Renal cortical epithelial cell (primary cell): ENCODE measurements at places on chromosomes 5 and 9. TPM values are rescaled to one million over a fixed set of nuclear protein-coding genes. Genes with fewer than 3 reads are reported as not detected.

Gene KIF20A
- 1.3 and 17.9 TPM in 2 replicates for total RNA-seq

Gene ST8SIA4
- 0.17 and 3.9 TPM in 2 replicates for total RNA-seq

DNA sequence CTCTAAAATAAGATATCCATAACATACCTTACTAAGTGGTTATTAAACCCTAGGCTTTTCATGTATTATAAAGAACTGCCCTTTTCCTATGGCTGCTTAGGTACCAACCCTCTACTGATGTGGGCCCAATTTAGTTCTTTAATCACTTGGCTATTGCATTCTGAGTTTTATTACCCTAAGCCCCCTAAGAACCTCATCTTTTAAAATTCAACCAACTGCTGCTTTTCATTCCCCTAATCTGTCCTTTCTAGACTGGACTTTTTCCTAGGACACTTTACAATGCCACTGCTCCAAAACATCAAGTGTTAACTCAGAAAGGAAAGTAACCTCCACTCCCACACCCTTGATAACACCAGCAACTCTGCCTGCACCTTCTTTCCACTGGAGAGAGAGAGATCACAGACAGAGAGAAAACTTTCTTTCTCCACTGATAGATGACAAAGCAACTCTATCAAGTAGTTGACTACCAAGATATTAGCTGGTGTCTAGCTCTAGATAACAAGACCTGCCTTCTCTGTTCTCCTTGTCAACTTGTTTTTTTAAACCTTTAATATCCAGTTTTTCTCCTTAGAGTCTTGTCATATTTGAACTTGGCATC is 27.3 kb downstream of the ELL2 start:
- DNase-seq: no peak

- no peak for DNase-seq
Measured at GRCh38 chr5:128613766-128614165, 75.7 kb upstream of the FBN2 start.

GRCh38 chr5:141338538-141339306 is at the start of gene PCDHGA2:
Gene PCDHGA2, plus strand, starts transcription at chr5:141338760.
- peak; percentile 37 for DNase-seq

Gene BARX1
- total RNA-seq: 0.17 TPM in 1 of 2 replicates, not detected in the other

DNA sequence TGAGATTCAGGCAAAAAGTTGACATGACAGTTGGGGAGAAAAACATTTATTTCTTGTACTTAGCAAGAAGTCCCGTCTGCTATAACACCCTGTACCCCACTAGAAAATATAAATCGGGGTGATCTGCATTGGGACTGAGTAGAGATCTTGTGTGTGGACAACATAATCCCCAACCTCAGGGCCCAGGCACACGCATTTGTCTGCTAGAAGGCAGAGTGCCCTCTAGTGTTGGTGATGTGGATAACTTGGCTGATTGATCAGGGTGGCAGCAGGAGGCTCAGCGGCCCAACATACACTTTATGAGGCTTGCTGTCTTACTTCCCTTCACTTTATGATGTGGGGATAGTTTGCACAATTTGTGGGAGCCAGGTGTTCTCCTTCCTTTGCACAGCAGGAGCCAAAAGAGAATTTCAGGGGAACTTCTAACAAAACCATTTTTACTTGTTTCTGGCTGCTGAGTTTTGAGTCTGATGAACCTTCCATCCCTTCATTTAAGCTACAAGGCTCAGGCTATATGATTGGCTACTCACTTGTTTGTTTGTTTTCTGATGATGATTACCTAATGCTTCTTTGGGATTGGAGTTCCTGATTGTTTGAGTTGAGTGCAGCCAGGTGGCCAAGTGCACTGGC is 263.2 kb downstream of the DMAC1 start:
- DNase-seq: peak; percentile 36

DNA sequence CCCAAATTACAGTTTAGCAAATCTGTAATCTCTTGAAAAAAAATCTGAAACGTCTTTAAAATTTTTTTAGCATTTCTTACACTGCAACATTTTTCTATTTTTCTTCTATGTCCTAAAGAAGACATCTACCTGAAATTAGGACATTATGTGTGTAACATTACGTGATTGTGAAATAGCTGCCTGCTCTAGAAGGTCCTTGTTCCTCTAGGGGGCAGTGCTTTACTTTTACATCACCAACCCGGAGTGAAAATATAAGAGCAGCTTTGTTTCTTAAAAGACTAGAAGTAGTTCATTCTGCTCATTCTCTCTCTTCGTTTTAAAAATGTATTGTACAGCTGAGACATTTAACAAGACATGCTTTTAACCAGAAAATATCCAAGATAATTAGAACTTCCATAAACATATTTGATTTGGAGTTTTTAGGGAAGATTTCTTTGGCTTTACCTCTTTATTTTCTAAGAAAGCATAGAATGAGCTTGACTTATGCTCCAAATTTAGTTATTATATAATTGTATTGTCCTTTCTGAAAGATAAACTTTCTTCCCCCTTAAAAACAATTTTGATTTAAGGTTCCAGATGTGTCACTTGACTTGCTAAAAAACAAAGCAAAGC is 48.1 kb upstream of the RIOK2 start:
- DNase-seq: peak; percentile 80

GRCh38 chr5:172827841-172828240 is 6.2 kb upstream of the ERGIC1 start:
- no peak for DNase-seq

DNA sequence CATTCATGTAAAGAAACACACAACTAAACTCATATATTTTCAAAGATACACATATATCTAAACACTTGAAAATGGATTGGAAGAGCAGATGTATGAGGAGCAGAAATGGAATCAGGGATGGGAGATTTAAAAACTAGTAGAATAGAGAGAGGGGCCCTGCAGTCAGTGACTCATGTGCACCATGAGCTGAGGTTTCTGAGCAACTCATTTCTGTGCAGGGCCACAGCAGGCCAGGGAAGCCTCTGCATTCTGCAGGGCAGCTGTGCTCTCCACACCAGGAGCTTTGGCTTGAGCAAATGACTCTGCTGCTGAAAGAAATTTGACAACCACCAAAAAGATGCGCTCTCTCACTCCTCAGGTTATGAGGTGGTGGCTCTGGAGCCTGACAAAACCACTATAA is 27.1 kb downstream of the LHX6 start:
- DNase-seq: no peak

DNA sequence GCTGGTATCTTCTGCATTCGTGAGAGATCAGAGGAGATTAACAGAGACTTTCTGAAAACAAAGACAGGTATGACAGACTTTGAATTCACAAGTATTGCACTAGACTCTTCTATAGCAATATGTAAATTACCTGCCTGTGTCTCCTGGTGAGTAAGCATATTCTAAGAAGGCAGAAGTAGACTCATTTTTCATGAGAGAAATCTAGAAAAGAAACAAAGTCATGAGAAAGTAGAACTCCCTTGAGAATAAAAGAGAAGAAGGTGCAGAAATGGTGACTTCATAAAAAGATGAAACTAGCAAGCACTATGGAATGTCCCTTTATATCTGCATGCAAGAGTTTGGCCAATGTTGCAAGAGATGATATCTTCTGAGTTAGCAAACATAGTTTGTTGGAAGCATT is 419.8 kb downstream of the DMRT2 start:
- no peak for DNase-seq

Gene OR5C1
- not detected in 2 replicates for total RNA-seq

- DNase-seq: peak; percentile 92
Measured at GRCh38 chr9:114691046-114691955, 9.3 kb upstream of the TEX48 start.

Gene GHR
- total RNA-seq: under 0.01 and 0.55 TPM in 2 replicates

DNA sequence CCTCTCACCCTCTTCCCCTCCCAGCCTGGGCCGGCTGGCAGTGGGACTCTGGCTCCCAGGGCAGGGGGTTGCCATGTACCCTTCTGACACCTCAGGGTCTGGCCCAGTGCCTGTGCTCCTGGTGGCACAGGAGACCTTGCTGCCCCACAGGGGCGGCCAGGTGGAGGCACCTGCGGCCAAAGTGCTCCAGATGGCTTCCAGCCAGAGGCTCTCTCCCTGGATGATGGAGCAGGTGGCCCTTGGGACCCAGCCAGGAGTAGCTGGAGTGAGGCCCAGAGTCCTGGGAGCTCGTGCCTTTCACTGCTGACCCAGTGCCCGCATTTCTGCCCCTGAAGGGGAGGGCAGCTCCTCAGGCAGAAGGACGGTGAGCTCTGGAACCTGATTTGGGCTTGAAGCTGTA is 87.3 kb downstream of the NTNG2 start:
- no peak for DNase-seq

- DNase-seq: peak; percentile 55
Measured at GRCh38 chr5:39757131-39757530, 332.4 kb upstream of the DAB2 start.

DNA sequence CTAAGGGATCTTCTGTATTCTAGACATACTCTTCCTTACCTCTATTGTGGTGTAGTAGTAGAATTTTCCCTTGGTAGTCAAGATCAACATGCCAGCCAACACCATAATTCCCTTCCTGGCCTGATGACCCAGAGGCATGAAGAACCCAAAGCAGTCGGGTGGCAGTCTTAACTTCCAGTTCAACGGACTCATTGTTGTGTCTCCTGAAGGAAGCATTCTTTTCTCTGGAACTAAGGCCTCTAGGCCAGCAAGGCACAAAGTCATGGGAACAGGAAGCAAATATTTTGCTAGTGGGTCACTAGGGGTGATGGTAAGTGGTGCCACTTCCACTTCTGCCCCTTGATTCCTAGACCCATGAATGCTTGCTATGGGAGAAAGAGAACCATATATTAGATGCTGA is 55.2 kb upstream of the DAPK1 start:
- DNase-seq: peak; percentile 53

- DNase-seq: peak; percentile 18
Measured at GRCh38 chr5:154977409-154977808, 36.1 kb upstream of the KIF4B start.

GRCh38 chr5:140432212-140432611 is 30.6 kb downstream of the ANKHD1 start:
- no peak for DNase-seq

DNA sequence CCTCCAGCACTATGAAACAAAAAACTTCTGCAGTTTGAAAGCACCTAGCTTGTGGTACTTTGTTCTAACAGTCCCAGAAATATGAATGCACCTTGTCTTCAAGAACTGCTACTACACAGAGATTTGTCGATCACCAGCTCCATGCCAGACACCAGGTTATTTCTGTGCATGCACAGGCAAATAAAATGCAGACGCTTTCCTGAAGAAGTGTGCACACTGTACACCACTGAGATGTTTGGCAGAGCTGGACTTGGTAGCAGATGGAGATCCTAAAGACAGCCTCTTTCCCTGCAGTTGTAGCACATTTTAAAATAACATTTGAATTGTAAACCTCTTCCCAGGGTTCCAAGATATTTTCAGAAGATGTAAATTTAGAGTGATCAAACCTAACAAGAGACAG is 730.0 kb downstream of the MTRR start:
- DNase-seq: no peak

GRCh38 chr5:10719965-10720364 is 41.1 kb downstream of the DAP start:
- DNase-seq: peak; percentile 97

DNA sequence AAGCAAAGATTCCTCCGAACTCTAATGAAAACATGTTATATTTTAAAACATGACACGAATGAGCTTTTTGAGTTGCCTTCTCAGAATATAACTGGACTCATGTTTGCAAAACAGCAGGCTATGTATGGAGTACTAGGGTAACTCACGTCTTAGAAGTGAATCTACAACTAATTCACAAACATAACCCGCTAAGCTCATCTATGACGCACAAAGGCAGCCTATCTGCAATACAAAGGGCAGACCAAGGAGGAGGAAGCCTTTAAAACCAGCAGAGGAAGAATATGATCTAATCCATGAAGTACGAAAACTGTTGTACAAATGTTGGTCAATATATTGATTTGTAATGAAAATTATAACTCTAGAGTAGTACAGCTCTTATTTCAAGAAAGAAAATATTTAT is 67.0 kb downstream of the CETN3 start:
- DNase-seq: no peak

- DNase-seq: no peak
Measured at GRCh38 chr9:128020692-128021091, 39.9 kb upstream of the EEIG1 start.

DNA sequence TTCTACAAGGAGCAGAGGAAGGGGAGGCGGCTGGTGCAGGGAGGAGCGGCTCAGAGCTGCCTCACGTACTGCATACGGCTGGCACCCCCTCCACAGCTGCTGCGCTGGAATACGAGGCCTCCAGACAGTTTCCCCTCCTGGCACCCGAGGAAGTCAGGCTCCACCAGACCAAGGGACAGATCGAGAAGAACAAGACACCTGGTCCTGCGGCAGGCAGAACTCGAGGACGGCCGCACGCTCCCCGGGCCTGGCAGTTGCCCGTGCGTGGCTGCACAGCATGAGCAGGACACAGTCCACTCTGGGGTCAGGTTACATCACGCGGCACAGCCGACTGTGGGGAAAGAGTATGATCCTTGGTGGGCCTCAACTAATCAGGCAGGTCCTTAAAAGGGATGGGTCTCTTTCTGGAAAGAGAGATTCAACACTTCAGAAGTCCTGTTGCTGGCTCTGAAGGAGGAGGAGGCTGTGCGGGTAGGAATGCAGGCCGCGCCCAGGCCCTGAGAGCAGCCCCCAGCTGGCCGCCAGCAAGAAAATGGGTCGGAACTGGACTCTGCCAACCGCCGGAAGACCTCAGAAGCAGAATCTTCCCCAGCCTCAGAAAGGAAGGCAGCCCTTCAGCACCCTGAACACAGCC is 11.6 kb downstream of the UBAC1 start:
- no peak for DNase-seq

GRCh38 chr9:126116351-126117157 is 210.1 kb upstream of the MVB12B start:
- no peak for DNase-seq

GRCh38 chr5:173673295-173674101 is 57.0 kb upstream of the BOD1 start:
- no peak for DNase-seq

Gene GDA
- 14.6 and 17.3 TPM in 2 replicates for total RNA-seq

- DNase-seq: no peak
Measured at GRCh38 chr5:136754216-136754615, 388.9 kb upstream of the TRPC7 start.

GRCh38 chr9:14300588-14300987 is 13.4 kb downstream of the NFIB start:
- DNase-seq: no peak

DNA sequence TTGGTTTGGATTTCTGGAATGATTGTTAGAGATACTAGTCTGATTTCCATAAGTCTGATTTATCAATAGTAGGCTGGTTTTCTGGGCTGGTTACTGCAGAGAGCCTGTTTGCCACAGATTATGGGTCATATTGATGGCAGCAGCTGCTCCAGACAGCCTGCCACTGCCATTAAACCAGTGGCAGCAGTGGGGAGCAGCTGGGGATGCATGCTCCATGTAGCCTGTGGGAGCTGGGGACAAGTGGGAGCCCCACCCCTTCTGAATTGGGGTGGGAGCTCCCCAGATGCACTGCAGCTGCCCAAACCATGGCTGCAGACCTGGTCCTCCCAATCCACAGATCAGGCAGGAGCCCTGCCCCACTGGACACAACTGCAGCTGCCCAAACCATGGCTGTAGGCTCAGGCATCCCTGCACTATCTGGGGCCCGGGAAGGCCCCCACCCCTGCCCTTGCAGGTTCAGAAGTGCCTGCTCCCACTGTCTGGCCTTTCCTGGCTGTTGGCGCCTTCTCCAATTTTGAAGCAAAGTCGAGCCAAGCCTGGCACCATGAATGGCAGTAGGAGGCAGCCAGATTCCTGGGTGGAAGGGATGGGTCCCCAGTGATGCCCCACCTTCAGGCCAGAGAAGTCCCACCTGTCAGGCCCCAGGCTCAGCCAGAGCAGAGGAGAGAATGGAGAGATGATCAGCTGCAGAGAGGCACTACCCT is 402.9 kb upstream of the TYRP1 start:
- DNase-seq: no peak

- no peak for DNase-seq
Measured at GRCh38 chr5:173869316-173869715, 18.8 kb upstream of the CPEB4 start.
